ENCODE measurements at places on chromosomes 11 and 22. TPM values are rescaled to one million over a fixed set of nuclear protein-coding genes. Genes with fewer than 3 reads are reported as not detected.
A peak's percentile ranks its signal among the peaks of the same experiment; 100 is the strongest.

DNA sequence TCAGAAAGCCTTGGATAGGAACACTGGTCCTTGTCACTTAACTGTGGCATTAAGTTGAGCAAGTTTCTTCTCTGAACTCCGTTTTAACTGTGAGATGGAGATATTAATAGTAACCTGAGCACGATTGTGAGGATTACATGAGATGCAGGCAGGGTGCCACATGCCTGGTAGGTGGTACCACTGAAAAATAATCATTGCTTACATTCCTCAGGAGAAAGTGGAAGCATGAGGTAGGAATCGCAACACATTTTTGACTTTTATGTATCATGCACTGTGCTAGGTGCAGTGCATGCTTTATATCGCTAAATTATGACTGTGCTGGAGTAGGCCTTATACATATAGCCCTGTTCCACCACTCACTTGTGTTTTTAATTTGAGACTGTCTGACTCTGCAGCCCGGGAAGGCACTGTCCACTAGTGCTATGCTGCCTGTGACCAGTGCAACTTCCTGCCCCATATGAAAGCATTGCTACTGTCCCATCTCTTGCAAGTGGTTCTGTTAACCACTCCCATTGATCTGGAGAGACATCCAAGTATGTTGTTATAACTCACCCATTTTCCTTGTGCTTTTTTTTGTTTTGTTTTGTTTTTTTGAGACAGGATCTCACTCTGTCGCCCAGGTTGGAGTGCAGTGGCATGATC is 1.0 kb downstream of the UQCR10 start:
- no peak for DNase-seq

GRCh38 chr22:19943082-19944026 is 1.7 kb upstream of the TXNRD2 start:
- peak; percentile 59 for DNase-seq

- DNase-seq: no peak
Measured at GRCh38 chr11:118785362-118785761, 5.6 kb downstream of the DDX6 start.

DNA sequence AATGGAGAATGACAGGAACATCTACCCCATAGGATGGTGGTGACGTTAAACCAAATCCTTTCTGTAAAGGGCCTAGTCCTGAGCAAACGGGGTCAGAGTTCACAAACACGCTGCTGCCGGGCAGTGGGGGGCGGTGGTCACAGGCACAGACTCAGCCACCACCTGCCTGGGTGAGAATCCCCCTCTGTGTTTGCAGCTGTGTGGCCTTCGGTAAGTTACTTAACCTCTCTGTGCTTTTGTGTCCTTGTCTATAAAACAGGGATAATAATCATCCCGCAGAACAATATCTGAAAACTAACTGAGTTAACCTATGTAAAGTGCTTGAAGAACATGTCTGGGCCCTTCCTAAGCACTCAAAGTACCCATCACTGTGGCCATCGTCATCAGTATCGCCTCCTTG is 26.0 kb upstream of the PDGFB start:
- DNase-seq: no peak

DNA sequence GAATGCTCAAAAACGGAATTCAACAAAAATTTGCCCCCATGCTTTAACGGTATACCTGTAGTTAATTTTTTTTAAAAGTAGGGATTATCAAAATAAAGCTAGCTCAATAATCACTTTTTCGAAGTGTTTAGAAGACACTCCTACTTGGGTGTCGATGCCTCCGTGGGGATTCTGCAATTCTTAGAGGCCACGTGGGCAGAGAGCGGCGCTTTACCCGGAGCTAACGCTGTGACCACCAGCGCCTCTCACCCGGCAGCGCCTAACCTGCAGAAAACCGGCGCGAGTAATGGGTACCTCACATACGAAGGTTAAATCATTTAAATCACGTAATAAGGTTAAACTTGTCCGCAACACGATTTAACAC is 583 bp downstream of the TAF1D start:
- DNase-seq: peak; percentile 48

- DNase-seq: no peak
Measured at GRCh38 chr11:86644291-86644690, 28.1 kb downstream of the ME3 start.

DNA sequence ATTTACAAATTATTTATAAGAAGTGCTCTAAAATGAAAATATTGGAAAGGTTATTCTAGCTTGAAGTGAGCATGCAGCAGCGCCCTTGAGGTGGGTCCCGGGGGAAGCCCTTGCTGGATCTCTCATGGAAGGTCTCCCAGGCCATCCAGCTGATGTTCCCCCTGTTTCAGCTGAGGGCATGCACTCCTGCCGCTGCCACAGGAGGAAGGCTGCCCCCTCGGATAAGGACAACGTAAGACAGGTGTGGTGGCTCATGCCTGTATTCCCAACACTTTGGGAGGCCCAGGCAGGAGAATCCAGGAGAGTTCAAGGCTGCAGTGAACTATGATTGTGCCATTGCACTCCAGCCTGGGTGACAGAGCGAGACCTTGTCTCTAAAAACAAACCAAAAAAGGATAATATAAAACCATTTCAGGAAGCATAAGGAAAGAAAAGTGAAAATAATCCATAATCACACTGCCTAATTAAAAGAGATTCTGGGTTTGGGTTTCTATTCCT is 15.0 kb downstream of the CDC45 start:
- DNase-seq: no peak

DNA sequence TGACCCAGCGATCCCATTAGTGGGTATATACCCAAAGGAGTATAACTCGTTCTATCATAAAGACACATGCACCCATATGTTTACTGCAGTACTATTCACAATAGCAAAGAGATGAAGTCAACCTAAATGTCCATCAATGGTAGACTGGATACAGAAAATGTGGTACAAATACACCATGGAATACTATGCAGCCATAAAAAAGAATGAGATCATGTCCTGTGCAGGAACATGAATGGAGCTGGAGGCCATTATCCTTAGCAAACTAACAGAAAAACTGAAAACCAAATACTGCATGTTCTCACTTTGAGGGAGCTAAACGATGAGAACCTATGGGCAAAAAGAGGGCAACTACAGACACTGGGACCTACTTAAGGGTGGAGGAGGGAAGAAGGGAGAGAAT is 146.8 kb downstream of the SBF2 start:
- no peak for DNase-seq

- DNase-seq: no peak
Measured at GRCh38 chr11:128919216-128919615, 23.5 kb downstream of the TP53AIP1 start.

DNA sequence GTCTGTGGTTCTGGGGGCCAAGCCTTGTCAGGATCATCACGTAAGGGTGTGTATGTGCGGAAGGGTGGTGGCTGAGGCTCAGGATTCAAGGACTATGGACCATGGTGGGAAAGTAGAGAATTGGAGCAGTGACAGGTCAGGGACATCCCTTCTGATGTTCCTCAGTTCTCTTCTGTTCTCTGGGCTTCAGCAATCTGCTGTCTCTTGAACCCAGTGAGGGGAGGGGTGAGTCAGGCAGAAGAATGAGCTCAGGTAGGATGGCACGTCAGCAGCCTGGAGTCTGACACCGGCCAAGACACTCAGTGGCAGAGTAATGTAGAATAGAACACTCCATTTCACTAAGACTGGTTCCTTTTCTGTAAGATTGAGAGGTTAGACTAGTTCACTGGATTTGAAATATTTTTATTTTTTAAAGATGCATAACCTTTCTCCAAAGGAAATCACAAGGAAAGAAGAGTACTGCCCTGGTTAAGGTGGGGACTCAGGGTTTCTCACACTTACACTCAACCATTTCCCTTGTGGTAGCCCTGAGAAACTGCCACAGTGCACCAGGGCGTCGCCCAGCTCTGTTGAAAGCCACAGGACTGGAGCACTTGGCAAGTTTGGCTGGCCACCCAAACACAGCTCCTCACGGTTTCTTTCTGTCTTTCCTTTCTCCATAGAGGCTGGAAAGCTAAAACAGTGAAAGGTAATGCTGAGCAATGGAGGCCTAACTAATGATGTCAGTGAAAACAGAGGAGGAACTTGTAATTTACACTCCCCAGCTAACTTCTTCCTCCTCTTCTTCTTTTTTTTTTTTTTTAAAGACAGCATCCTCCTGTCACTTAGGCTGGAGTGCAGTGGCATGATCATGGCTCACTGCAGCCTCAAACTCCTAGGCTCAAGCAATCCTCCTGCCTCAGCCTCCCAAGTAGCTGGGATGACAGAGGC is 23.1 kb upstream of the MICAL2 start:
- DNase-seq: no peak

DNA sequence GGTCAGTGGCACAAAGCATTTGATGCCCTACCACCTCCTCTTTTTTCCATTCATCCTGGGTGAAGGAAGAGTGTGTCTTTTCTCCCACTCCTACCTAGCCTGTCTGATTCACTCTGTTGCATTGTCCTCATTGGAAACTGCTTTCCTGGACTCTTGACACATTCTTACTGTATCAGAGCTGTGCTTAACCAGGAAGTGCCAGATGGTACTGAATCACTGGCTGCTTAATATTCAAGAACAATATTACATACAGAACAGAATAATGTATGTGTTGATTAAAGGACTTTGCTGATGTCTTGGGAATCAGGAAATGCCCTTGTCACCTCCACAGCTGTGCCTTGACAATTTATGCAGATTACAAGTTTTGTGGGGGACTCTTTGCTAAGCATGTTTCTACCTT is 44.4 kb downstream of the SVIP start:
- DNase-seq: no peak

GRCh38 chr22:43824724-43825420 is 12.8 kb upstream of the EFCAB6 start:
- DNase-seq: peak; percentile 66

GRCh38 chr22:19235874-19236273 is 55.6 kb downstream of the CLTCL1 start:
- no peak for DNase-seq

GRCh38 chr11:3849297-3849874 is 6.1 kb upstream of the STIM1 start:
- DNase-seq: no peak

DNA sequence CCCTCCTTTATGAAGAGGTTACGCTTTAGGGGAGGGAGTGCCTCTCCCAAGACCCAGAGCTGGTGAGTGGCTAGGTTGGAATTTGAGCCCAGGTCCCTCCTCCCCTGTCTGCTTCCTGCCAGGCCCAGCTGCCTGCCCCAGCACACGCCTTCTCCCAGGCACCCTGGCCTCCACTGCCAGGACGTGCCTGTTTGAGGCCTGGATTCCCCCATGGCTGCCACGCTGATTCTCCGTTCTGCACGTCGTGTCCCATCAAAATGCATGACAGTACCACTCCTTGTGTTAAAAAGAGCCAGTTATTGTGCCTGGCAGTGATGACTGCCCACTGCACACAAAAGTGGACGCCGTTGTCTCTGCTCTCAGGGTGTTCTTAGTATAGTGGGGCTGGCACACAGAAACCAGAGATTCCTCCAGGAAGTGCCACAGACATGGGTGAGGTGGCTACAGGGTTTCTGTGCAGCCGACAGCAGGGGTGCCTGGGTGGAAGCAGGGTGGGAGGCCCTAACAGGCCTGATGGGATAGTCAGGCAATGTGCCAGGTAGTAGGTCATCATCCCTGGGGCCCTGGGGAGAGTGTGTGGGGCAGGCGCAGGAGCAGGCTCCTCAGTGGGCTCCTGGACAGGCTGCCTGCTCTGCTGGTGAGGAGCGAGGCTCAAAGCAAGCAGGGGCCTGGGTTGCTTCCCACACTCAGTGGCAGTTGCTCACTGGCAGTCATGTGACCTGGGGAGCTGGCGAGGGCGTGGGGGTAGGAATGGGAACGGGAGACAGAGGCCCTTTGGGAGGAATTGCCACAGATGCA is 24.2 kb downstream of the MED15 start:
- DNase-seq: peak; percentile 83

WBP2NL gene
- not detected for total RNA-seq

CHST1 gene
- 0.87 TPM for total RNA-seq
